Glutamatergic neuron (in vitro differentiated cells): ENCODE measurements at places on chromosomes 2 and 18. TPM values are rescaled to one million over a fixed set of nuclear protein-coding genes. Genes with fewer than 3 reads are reported as not detected.

The HRH4 gene
- total RNA-seq, result not detected

The CPO gene
- total RNA-seq, result not detected

DNA sequence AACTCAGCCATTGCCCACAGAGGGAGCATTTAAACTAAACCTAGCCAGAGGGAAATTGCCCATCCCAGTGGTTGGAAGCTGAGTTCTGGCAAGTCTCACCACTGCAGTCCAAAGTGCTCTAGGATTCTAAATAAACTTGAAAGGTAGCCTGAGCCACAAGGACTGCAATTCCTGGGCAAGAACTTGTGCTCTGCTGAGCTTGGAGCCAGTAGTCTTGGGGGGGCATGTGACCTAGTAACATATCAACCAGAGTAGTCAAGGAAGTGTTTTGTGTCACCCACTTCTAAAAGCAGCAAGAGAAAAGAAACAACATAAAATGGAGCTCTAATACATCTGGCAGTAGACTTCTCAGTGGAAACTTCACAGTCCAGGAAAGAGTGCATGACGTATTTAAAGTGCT is 167.0 kb downstream of the PTH2R start:
- no peaks in the 10 kb centered on the region for H3K27me3 ChIP-seq
- H3K27ac ChIP-seq, result no peak overlapping the region
- no peak for DNase-seq
- H3K36me3 ChIP-seq, result no peaks in the 10 kb centered on the region

DNA sequence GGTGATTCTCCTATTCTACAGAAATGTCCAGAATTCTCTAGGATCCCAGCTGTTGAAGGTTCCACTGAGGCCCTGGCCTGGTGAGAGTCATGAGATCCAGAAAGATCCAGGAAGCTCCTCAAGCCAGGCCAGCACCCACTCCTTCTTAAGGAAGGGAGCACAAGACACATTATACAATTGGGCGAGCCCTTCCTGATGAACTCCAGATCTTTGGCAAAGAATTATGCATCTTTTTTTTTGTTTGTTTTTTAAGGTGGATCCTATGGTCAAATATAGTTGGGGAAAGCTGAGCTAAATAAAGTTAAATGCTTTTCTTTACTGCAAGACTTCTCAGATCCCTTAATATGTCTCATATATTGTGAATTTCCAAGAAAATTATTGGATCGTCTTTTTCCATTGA is 37.0 kb upstream of the LOXHD1 start:
- no peaks in the 10 kb centered on the region for H3K4me1 ChIP-seq
- H3K27ac ChIP-seq, result no peak overlapping the region
- peaks cover 2% of the 10 kb centered on the region for H3K27me3 ChIP-seq
- no peak for DNase-seq
- H3K36me3 ChIP-seq, result peaks cover 5% of the 10 kb centered on the region
- no peak overlapping the region for H3K4me3 ChIP-seq

- no peak overlapping the region for H3K4me3 ChIP-seq
- DNase-seq, result no peak
- no peaks in the 10 kb centered on the region for H3K36me3 ChIP-seq
- peaks cover 3% of the 10 kb centered on the region for H3K4me1 ChIP-seq
- H3K27me3 ChIP-seq, result peaks cover 5% of the 10 kb centered on the region
These were observed 42.7 kb upstream of the TAF1B start for GRCh38 chr2:9800639-9800974.

- H3K4me3 ChIP-seq, result no peak overlapping the region
- H3K36me3 ChIP-seq, result no peaks in the 10 kb centered on the region
- no peaks in the 10 kb centered on the region for H3K4me1 ChIP-seq
- no peak for DNase-seq
- no peak overlapping the region for H3K27ac ChIP-seq
- peaks cover 3% of the 10 kb centered on the region for H3K27me3 ChIP-seq
These were observed 156.5 kb downstream of the COL6A3 start for GRCh38 chr2:237257471-237257951.
